ENCODE measurements at places on chromosomes 12 and 14.

GRCh38 chr14:53663709-53664108 lies 292.9 kb downstream of the BMP4 start:
- DNase-seq = no peak

DNA sequence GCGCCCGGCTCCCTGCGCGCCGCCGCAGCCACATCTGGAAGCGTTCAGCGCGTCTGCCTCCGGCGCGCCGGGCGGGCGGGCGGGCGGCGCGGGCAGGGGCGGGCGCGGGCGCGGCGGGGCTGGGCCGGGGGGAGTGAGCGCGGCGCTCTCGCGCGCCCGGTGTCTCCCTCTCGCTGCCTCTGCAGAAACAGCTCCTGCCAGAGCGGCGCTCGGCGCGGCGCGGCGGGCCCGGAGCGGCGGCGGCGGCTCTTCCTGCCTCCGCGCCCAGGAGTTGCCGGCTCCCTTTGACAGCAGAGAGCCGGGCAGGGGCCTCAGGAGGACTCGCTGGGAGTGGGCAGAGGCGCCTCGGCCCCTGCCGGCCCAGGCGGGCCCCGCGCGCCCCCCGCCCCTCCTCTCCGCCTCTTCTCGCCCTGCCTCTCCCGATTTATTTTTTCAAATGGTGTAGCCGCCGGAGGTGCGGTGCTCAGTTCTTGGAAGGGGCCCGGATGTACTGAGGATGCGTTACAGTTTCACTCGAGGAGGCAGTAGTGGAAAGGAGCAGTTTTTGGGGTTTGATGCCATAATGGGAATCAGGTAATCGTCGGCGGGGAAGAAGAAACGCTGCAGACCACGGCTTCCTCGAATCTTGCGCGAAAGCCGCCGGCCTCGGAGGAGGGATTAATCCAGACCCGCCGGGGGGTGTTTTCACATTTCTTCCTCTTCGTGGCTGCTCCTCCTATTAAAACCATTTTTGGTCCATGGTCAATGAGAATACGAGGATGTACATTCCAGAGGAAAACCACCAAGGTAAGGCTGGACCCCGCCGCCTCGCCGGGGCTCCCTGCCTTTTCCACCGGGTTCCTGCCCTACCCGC lies at the start of gene CACNA1C:
Gene CACNA1C (plus strand): TSS at position 162 of the 853 bp plus-strand sequence. CDS start 576 bp downstream, at position 738.
- peak; percentile 29 for DNase-seq

DNA sequence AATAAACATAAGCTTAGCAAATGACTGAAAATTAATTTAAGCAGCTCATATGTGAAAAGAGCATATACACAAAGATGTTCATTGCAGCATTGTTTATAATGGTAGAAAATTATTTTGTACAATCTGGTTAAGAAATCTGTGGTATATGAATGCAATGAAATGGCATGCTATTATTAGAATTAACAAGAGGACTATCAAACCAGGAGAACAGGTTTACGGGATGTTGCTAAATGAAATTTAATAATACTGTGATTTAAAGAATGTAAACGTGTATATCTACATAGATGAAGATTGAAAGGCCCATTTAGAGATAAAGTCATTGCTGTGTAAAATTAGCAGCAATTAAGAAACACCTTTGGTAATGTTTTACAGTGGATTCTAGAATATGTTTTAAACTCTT lies 70.5 kb downstream of the EID3 start:
- DNase-seq = no peak

DNA sequence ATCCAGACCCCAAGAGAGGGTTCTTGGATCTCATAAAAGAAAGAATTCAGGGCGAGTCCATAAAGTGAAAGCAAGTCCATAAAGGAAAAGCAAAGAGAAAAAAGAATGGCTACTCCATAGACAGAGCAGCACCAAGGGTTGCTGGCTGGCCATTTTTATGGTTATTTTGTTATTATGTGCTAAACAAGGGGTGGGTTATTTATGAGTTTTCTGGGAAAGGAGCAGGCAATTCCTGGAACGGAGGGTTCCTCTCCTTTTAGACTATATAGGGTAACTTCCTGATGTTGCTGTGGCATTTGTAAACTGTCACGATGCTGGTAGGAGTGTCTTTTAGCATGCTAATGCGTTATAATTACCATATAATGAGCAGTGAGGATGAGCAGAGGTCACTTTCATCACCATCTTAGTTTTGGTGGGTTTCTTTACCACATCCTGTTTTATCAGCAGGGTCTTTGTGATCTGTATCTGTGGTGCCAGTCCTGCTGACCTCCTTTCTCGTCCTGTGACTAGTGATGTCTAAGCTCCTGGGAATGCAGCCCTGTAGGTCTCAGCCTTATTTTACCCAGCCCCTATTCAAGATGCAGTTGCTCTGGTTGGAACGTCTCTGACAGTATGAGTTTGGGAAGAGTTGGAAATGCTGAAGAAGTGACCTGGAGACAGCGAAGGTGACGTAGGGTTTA lies 100.5 kb downstream of the ZNF664 start:
- no peak for DNase-seq

GRCh38 chr12:108826101-108826806 lies 31.1 kb downstream of the SSH1 start:
- no peak for DNase-seq

- no peak for DNase-seq
These were observed 264.2 kb downstream of the AACS start for GRCh38 chr12:125329239-125330102.

DNA sequence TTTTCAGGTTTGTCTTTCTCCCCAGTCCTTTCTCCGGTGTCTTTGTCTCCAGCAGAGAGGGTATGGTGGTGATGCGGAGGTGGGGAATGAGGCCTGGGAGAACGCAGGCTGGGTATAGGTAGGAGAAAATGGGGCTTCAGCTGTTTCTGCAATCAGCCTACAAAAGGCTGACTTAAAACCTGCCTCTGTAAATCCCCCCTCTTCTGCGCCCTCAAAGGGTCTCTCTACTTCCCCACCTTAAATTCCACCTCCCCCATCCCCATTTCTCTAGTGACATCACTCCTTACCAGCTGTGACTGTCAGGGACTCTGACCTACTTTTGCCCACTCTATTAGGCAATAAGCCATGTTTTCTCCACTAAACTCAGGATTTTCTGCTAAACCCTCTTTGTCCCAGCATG lies 8.1 kb upstream of the RIMKLB start:
- DNase-seq = no peak

DNA sequence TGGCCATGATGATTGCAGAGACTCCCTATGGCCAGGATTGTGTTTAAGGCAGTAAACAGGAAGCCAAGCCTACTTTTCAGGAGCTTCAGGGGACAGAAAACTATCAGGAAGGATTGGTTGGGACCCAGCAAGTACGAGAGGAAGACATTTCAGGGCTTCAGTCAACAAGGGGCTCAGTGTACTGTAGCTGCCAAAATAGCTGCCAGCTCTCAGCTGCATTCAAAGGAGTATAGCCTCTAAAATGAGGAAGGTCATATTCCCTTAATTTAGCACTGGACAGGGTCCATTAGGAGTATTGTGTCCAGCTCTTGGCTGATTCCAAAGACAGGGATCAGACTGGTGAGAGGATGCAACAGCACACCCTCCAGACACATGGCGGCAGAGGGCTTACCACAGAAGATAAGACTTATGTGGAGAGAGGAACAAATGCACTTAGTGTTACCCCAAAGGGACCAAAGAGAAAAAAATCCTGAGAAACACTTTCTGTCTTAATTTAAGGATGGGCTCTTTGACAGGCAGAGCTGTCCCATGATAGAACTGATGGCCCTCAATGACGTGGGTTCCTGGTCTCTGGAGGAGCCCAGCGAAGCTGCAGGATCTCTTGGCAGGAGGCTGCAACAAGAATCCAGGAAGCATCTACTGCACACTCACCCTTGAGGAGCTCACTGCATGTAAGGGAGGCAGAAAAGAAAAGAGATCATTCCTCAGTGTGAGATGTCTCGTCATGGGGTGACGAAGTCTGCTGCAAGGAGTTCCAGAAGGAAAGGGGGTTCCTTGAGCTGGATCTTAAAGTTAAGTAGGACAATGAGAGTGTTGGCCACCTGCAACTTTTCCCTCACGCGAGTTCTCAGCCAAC lies 14.8 kb downstream of the BDKRB1 start:
- no peak for DNase-seq

GRCh38 chr12:23756416-23756815 lies 193.1 kb downstream of the SOX5 start:
- DNase-seq = peak; percentile 87

DNA sequence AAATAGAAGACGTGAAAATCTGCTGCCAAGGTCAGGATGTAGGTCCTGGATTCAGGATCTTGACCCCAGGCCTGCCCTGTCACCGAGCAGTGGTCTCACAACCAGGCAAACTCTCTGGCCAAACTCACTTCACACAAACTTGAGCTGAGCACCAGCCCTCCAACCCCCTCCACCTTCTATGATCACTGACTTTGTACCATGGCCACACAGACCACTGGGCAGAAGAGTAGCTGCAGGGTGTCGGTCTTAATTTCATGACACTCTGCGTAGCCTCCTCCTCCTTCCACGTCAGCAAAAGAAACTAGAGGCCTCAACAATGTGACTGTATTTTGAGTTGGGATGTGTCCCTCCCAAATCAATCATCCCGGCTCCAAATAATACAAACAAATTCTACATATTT lies 7.2 kb upstream of the TBX3 start:
- DNase-seq = no peak

- DNase-seq = no peak
These were observed 27.0 kb downstream of the HPD start for GRCh38 chr12:121831571-121832245.

DNA sequence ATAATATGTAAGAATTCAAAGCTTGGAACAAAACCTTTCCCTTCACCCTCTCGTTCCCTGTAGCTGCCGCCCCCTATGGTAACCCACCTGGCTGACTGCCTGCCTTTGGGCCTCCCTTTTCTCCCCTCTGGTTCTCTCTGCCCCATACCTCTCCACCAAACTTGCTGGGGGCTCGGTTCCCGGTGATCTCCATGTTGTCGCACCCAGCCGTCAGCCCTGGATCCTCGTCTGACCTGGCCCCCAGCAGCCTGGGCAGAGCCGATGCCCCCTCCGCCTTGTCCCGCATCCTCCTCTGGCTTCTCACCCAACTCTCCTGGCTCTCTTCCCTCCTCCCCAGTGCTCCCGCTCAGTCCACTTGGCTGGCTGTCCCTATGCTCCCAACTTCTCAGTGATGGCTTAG lies 4.5 kb downstream of the CYP46A1 start:
- no peak for DNase-seq

DNA sequence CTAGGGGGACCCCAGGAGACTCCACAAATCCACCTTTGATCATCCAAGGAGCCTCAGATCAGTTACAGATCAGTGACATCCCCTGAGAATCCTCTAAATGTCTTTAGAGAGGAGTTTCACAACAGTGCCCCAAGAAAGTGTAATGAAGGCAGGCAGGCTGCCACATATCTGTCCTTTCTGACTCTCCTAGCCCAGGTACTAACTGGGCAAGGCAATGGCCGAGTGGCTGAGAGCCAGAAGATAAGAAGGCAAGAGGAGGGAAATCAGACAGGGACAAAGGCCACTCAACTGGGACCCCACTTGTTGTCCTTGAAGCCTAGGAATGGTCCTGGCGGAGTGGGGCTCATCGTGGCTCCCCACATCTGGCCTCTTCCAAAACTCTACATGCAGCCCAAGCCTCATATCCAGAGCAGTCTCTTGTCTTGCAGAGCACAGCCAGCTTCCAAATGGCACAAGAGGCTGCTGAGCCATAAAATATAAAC lies 11.6 kb downstream of the ACTN1 start:
- DNase-seq = no peak

DNA sequence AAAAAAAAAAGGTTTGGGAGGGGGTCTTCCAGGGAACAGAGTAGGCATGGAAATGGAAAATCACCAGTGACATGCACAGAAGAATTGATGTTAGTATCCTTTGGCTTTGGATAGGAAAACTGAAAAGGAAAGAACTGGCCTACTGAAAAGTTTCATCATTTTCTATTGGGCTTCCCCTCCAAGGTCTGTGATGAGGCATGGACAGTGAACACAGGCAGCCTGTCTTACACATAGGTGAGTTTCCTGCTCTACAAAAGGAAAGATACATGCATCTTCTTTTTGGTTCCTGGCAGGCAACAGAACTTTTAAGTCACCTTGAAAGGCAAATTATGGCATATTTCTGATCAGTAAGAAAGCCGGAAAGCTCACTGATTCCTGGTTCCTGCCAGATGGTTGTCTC lies 5.8 kb downstream of the BMAL2 start:
- no peak for DNase-seq

GRCh38 chr12:122032580-122032979 lies 10.9 kb downstream of the BCL7A start:
- no peak for DNase-seq

- DNase-seq = no peak
These were observed 392 bp downstream of the SLC15A4 start for GRCh38 chr12:128823216-128823915.

DNA sequence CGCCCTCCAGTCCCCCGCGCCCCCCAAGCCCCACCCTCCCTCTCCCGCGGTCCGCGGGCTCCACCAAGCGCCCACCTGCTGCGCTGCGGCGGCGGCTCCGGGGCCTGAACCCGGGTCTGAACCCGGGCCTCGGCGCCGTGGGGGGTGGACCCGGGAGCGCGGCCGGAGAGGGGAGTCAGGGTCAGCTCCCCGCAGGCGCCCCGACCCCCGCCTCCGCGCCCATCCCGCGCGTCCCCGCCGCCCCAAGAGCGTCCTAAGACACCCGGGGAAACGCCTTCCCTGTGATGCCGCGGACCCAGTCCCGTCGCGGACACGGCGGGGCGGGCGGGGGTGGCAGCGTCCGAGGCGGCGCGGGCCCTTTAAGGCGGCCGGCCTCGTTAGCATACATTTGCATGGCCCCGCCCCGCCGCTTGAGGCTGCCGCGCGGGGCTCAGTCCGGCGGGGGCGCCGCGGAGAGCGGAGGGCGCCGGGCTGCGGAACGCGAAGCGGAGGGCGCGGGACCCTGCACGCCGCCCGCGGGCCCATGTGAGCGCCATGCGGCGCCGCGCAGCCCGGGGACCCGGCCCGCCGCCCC lies at the start of gene MMP17:
Gene MMP17 (plus strand): TSS at position 433 of the 574 bp plus-strand sequence. CDS start 102 bp downstream, at position 535.
- DNase-seq = no peak
